Activated CD4-positive, CD25-positive, alpha-beta regulatory T cell (primary cell): ENCODE measurements at places on chromosomes 11 and 22.

GRCh38 chr22:46593211-46593681 is 26.9 kb upstream of the GRAMD4 start:
- no peak for DNase-seq

DNA sequence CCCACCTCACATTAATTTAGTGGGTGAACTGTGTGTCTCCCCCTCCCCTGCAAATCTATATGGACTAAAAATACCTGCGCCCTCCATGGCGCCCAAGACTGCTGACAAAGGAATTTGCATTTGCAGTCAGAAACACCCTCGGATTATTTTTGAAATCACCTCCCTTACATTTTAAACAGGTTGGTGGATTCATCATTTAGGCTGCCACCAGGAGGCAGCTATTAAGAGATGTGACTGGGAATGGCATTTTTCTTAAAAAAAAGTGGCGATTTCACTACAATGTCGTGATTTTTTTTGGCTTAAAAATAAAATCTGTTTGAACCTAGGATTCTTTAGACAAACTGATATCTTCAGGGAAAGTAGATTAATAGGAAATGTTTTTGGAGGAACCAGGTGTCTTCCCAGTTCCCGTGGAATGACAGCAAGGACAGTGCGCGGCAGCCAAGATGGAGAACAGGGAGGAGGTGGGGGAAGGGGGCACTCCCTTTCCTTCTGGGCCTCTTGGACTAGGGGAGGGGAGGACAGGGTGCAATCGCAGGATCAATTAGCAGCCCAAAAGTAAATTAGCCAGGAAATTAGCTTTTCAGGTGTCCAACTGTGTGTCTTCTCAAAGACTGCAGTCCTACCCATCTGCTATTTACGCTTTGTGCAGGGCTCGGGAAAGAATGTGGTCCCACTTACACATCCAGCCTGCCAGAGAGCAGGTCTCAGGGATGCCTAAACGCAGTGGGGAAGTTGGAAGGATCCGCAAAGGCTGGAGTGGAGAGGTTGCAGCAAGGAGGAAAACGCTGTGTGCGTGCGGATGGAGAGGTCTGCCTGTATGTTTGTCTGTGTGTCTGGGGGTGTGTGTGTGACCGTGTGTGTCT is 496.4 kb downstream of the NTM start:
- no peak for DNase-seq

GRCh38 chr11:21628641-21629040 is 564.2 kb upstream of the ANO5 start:
- no peak for DNase-seq

DNA sequence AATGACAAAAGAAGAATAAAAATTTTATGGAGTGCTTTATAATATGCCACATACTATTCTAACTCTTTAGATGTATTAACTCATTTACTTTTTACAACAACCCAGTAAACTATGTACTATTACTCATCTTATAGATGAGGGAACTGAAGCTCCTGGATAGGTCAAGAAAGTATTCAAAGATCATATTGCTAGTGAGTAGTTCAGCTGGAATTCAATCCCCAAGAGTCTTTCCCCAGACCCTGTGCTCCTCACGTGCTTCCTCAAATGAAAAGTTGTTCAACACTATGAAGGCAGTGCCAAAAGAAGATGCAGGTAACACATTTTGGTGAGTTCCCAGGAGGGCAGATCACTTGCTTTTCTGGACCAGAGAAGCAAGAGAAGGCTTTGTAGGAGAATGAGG is 46.8 kb downstream of the BTG4 start:
- no peak for DNase-seq

GRCh38 chr11:112279901-112280267 is 19.2 kb upstream of the PLET1 start:
- DNase-seq = peak; percentile 69

DNA sequence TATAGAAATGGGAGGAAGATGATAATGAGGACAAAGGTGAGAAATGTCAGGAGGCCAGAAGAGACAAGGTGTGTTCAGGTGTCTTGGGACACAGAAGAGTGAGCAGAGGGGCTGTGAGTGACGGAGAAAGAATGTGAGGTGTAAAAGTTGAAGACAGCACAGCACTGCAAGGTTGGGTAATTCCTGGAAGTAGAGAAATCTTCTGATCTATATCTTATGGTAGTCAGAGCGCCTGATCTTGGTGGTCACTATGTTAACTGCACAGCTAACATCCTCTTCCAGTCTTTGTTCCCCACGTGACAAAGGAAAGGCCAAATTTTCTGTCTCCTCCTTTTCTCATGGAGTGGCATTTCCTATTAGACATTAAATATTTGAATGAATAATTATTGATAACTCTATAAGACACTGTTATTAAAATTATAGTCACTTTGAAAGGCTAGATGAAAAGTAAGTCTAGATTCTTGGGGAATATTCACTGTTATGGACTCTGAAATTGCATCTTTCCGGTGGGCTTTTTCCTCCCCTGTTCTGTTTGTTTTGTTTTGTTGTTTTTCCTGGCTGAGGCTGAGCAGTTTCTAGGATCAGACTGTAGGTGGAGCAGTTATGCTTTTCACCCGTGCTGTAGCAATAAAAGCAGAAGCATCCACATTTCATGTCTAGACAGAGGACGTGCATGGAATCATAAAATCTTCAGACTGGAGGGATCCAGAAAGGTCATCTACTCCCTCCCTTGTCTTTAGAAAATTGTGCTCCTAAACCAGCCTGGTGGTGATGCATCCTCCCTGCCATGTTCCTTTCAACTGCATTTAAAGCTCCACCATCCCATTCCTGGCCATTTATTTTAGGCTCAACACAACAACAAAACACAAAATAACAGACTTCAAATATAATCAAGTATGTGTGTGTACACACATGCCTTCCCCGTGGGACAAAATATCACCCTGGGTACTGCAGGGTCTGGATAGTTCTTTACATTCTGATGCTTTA is 26.6 kb downstream of the SC5D start:
- no peak for DNase-seq

- DNase-seq = no peak
Observed at GRCh38 chr11:9138612-9139579, 47.5 kb upstream of the SCUBE2 start.

DNA sequence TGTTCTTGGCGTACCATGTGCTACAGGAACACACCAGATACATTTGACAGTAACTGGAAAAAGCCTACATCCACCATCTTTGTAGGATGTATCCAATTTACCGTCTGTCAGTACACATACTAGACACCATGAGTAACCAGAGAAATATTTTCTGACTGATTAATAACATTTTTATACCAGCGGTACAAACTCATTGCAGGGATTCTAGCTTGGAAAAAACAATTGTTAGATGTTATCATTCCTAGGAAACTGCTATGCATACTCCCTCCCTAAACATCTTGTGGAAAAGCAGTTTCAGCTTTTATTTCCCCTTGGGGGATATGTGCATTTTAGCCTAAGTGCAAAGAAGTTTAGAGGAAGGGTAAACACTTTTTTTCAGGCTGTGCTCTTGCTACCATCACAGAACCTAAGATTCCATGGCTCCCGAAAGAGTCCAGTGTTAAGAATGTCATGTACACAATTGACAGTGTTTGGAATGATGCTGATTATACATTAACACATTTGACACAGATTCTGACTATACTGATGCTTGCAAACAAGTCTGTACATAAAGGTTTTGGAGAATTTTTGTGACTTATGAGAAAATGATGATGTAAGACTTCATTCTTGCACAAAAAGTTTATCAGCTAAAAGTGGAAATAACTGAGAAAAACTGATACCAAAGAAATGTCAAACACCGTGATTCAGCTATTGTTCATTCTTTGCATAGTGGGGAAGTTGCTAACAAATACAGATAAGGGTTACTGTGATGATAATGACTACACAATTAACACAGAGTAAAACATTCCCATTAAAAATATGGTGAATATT is 23.7 kb downstream of the NCF4 start:
- DNase-seq = no peak

DNA sequence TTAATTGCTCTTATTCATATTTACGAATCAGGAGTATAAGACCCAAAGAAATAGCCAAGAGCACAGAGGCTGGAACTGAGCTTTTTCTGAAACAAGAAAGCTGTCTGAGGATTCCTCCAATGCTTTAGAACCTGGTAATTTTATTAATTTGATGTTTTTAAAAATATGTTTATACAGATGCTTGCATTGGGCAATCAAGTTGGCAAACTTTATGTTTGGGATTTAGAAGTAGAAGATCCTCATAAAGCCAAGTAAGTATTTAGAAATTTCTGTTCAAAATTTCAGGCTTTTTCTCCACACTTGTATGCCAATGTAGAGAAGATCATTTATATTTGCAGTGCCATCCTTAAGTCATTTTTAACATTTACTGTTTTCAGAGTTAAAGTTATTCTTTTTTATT is 24.3 kb upstream of the HIKESHI start:
- DNase-seq = no peak

- no peak for DNase-seq
Observed at GRCh38 chr22:29030618-29031226, 30.9 kb downstream of the C22orf31 start.

- DNase-seq = no peak
Observed at GRCh38 chr11:2816941-2817421, 68.6 kb downstream of the CDKN1C start.

DNA sequence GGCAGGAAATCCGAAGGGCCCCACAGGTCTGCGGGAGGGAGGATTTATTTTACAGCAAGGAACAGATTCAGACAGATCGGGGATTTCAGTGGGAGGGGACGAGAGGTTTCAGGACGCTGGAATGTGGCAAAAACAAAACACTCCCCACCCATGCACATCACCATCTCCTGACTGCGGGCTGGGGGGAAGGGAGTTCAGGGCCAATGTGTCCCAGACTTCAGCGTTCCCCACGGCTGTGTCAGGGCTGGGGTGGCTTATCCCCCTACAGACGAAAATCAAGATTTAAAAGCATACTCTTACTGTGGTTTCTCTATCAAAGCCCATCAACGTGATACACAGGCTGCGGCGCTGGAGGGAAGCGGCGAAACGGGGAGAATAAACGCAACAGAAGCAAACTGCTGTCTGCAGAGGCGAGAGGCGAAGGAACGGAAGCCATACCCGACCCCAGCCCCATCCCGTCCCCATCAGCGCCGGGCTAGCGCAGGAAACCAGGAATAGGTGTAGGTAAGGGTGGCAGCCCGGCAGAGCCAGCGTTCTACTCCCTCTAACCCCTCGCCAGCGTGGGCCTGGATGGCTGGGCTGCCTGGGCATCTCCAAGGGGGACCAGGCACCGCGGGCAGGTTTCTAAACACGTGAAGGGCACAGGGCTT is 2.7 kb downstream of the TENM4 start:
- no peak for DNase-seq

DNA sequence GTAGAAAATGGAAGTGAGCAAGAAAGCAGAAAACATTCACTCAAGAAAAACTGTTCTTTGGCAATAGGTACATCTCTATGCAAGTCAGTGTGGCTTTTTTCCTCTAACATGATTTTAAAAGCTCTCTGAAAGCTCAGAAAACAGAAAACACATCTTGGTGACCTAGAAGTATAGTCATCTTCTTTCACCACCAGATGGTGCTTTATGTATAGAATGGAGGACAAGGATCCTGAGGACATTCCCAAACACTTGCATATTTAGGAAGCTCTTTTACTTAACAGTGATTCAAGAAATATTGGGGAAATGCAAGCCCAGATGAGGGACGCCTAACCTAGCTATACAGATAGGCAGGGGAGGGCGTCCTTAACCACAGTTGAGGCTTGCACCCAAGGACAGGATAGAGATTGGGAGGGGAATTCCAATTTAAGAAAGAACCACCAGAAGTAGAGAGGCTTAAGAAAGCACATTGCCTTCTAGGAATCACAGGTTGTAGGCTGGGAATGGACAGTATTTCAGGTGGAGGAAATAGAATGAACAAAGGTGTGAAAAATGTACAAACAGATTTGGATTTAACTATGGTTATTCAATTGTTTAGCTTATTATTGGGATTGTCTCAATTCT is 13.8 kb upstream of the CCDC81 start:
- DNase-seq = no peak

DNA sequence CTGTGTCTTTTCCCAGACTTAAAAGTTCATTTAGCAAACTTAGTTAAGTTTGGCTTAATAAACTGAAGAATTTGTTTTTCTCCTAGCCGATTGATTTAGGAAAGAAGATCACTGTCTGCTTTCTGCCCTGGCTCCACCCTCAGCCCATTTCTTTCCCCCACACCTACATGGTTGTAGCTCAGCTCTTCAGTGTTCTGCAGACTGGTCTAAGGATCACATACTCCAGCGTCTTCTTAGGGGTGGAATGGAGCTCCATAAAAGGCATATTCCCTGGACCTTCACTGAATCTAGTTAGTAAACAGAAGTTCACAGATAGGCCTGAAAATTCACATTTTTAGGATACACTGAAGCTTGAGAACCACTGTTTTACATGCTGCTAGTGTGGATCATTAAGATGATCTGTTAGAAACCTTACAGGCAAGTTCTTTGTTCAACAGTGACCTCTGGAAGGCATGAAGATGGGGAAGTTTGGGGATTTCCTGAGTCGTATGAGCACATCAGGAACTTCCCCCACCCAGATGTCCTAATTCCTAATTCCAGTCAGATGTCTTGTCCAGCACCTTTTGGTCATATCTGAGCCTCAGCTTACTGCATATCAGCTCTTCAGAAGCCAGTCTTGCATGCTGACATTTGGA is 16.8 kb downstream of the PIWIL4 start:
- DNase-seq = no peak

- DNase-seq = no peak
Observed at GRCh38 chr11:27672836-27673464, 27.3 kb downstream of the BDNF start.

DNA sequence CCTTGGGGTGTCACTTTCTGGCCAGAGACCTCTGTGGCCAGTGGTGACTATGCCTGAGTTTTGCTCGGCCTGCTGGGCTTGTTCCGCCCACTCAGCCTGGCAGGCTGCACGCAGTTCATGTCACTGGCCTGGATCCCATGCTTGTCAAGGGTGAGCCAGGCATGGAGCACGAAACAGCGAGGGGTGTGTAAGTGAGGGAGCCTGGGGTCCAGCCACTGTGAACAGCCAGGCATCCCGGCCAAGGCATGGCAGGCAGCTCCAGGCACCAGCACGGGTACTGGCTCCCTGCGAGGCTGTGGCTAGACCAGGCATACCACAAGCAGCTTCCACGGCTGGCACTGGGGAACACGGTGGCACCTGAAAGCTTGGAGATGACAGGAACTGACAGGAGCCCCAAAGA is 214.3 kb downstream of the LRRC4C start:
- no peak for DNase-seq

GRCh38 chr11:98053851-98054250 is 966.9 kb upstream of the CNTN5 start:
- no peak for DNase-seq
